ENCODE measurements at places on chromosomes 2 and 18.
A peak's percentile ranks its signal among the peaks of the same experiment; 100 is the strongest.

- no peak for DNase-seq
Observed at GRCh38 chr2:8489221-8489620, 192.6 kb upstream of the ID2 start.

DNA sequence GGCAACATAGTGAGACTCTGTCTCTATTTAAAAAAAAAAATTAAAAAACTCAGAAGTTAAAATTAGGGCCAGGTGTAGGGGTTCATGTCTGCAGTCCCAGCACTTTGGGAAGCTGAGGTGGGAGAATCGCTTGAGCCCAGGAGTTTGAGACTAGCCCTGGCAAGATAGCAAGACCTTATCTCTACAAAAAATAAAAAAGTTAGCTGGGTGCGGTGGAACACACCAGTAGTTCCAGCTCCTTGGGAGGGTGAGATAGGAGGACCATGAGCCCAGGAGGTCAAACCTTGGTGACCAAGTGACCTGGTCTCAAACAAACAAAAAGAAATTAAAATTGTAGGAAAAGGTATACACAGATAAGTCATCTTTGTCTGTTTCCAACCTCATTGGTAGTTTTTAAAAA, 11.3 kb downstream of the TTLL4 start:
- DNase-seq: no peak

- DNase-seq: no peak
Observed at GRCh38 chr2:168751104-168751740, 51.2 kb upstream of the NOSTRIN start.

GRCh38 chr2:38115216-38116032, 39.5 kb upstream of the CYP1B1 start:
- DNase-seq: peak; percentile 79

GRCh38 chr2:25375371-25375988, 33.8 kb upstream of the DNMT3A start:
- DNase-seq: no peak

DNA sequence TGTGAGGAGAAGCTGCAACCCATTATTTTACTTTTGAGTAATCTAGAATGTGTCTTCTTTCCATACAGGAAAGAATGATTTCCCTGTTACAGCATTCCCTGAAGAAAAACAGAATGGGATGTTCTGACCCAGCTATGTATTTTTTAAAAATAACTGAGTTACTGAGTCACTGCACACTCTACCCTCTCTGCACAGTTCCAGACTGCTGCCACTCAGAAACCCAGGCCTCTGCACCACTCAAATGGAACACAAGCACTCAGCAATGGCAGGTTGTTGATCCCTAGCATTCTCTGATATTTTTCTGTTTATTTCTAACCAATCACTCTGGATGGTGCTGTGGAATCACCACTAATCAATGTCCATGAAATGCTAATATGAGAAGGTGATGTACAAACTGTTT, 1300.0 kb upstream of the FAM98A start:
- no peak for DNase-seq

GRCh38 chr2:201839727-201840126, 33.4 kb downstream of the CDK15 start:
- DNase-seq: no peak
